Caco-2 (cell line): ENCODE measurements at places on chromosomes 4 and X. TPM values are rescaled to one million over a fixed set of nuclear protein-coding genes. Genes with fewer than 3 reads are reported as not detected.

DNA sequence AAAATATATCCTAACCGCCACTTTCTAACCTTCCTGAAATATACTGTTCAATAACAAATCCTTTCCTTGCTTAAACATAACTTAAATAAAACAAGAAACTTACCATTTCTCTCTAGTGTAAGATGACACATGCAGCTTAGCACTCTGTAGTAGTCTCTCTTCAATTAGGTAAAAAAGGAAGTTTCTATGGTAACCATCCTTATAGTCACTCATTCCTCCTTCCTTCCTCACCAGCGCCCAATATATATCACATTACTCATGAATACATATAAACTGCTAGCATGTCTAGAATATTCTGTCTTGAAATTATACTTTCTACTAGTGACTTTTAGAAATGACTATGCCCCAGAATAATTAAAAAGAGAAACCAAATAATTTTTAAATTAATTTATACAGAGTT is 112.2 kb downstream of the SNCA start:
- DNase-seq: no peak

DNA sequence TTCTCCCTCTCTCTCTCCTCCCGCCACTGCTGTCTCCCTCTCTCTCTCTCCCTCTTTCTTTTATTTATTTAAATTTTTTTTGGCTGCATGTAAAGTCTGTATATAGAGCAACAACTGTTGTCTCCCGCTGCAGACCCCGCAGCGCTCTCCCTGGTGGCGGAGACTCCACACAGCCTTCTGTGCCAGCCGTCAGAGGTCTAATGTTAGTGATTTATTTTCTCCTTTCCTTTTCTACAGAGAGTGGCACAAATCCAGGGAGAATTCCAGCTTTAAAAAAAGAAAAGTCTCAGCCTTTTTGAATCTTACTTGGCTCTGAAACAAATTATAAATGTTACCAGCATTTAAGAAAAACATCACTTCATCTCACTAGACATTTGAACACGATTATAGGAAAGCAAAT is 106.2 kb downstream of the FAM9B start:
- no peak for DNase-seq

DNA sequence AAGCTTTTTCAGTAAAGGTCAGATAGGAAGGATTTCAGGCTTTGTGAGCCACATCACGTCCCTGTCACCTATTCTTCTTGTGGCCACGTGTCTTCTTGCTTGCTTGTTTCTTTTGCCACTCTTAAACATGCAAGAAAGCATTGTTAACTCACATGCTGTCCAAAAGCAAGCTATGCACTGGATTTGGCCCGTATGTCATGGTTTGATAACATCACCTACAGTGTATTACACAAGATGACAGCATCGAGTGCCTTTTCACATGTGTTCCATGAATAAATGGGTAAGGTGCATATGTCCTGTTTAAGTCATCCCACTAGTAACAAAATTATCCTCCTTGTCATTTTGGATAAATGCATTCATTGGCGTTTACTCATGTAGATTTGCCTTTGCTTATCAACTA is 468.0 kb upstream of the FAT1 start:
- DNase-seq: no peak

GRCh38 chr4:4921077-4921476 is 61.6 kb downstream of the MSX1 start:
- no peak for DNase-seq

- no peak for DNase-seq
These were observed 15.3 kb upstream of the SMIM10 start for GRCh38 chrX:134975516-134975915.

DNA sequence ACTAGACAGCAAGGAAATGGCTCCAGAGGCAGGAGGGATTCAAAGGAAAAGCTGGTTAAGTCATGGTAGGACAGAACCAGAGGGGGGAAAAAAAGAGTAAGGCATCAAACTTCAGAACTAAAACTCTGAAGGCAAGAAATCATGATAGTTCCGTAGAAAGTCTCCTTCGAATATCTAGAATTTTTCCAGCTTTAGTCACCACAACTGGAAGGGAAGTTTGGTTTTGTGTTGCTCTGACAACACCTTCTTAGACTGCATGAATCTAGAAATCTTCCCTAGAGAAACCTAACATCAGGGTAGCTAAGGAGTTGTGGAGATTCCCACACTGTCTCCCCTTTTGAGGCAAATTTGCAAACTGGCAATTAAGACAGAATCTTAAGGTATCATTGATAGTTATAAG is 33.7 kb downstream of the AMMECR1 start:
- DNase-seq: no peak

DNA sequence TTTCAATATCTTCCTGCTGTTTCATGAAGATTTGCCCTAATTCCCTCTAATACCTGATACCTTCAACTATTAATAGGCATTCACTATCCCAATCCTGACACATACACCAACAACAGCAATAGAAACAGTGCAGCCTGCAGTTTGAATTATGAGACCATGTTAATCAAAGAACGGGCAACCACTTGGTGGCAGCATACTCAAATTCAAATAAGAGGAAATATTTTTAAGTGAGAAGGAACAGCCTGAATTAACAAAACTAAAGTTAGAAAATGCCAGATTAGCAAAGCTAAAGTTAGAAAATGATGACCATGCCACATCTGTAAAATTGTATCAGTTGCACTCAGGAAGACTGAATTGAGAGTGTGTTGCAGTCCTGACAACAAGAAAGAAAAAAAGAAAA is 204.9 kb downstream of the SMARCA1 start:
- peak; percentile 13 for DNase-seq

DNA sequence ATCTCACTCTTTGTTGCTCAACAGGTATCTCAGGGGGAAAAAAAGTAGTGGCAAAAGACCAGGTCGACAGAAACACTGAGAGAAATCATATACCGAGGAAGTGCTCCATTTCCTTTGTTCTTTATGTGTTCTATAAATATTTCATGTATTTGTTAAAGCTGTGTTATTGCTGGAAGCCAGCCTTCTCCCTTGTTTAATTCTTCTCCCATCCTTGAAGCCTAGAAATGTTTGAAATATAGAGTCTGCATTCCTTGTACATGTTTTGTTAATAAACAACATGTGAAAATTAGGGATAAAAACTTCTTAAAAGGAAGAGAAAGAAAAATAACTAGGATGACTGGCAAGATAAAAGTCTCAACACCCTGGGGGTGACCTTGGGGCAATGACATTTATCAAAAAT is 186.2 kb downstream of the ANKRD50 start:
- no peak for DNase-seq

GRCh38 chr4:29082684-29083083 is 1637.5 kb upstream of the PCDH7 start:
- no peak for DNase-seq

GRCh38 chr4:21952549-21952948 is 4.0 kb upstream of the KCNIP4 start:
- no peak for DNase-seq

DNA sequence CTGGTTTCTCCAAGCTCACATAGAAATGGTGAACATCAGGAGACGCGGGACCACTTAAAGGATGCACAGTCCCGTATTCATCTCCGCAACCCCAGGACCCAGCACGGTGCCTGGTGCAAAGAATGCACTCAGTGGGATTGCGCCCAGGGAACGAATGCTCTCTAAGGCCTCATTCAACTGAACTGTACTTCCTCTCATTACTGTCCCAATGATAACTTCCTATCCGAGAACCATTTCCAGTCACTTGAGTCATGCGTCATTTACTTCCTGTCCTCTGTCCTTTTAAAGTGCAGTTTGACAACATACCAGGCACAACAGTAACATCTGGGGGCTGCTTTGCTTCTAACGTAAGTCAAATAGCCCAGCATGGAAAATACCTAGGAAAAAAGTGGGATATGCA is 75.7 kb downstream of the RBM47 start:
- no peak for DNase-seq

DNA sequence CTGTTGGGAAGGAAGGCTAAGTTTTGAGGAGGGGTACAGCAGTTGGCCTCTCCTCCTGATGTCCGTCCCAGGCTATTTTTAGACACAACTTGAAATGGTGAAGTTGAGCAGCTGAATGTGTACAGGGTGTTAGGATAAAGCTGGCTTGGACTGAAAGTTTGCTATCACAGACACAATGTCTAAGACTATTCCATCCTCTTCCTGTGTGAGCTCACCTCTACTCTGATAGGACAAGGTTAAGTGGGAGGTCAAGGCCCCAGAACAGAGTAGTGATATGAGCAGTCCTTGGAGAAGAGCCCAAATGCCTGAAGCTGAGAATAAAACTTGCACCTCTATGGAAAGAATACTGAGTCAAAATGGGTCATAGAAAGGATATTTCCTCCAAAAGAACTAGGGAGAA is 4.1 kb downstream of the ATP1B4 start:
- DNase-seq: no peak

- no peak for DNase-seq
These were observed 10.9 kb upstream of the PCDH18 start for GRCh38 chr4:137543198-137543597.

GRCh38 chr4:48073567-48074103 is 57.1 kb downstream of the NIPAL1 start:
- DNase-seq: no peak

- no peak for DNase-seq
These were observed 79.7 kb upstream of the VEGFC start for GRCh38 chr4:176872461-176872860.

- no peak for DNase-seq
These were observed 67.0 kb downstream of the TMEM156 start for GRCh38 chr4:38964942-38965775.

DNA sequence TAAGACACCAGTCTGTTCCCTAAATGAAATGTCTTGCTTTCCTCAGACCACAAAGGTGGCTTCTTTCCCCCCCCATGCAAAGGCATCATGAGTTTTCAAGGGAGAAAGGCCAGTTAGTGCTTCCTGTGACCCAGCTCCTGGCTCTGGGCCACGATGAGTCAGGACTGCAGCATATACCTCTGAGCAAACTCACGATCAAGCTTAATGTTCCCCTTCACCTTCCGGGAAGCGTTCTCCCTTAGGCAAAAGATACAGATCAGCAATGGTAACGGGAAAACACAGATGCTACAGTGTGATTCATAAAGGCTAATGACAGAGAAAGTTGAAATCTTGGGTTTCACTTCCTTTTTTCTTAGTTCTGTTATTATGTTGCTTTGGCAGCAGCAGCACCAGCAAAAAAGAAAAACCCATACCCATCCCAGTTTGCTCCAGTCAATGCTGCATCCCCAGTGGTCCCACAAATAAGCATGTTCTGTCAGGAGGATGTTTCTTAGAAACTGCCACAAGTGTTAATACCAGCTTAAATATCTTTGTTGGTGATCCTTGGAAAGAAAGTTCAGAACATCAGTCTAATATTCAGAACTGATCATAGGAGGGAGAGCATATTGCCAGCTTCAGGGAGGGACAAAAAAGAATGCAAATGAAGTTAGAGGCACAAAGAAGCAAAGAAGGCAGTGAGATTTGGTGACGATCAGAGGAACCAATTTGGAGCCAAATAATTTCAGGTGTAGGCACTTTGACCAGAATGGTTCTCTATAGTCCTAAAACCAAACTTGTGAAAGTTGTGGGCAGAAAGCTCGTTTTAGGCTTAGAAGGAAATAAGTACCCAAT is 41.2 kb downstream of the LONRF3 start:
- DNase-seq: no peak

GRCh38 chrX:16671005-16671404 is 21.0 kb downstream of the S100G start:
- peak; percentile 19 for DNase-seq

- DNase-seq: no peak
These were observed 56.7 kb downstream of the IGFBP7 start for GRCh38 chr4:57053508-57053907.

- DNase-seq: no peak
These were observed 216.2 kb downstream of the HS6ST2 start for GRCh38 chrX:132742246-132742645.

- DNase-seq: no peak
These were observed 143.3 kb downstream of the BANK1 start for GRCh38 chr4:101933855-101934254.

GRCh38 chrX:8204169-8204935 is 33.3 kb upstream of the VCX2 start:
- no peak for DNase-seq

NEUROG2 gene
- total RNA-seq: not detected in 2 replicates

RAB33A gene
- 0.35 TPM in 1 of 2 replicates, not detected in the other for total RNA-seq

GLRA2 gene
- not detected in 2 replicates for total RNA-seq

SPANXC gene
- not detected in 2 replicates for total RNA-seq

SSX4B gene
- not detected in 2 replicates for total RNA-seq

SLC35A2 gene
- 58.8 and 61.4 TPM in 2 replicates for total RNA-seq

PHKA1 gene
- 3.8 and 5.1 TPM in 2 replicates for total RNA-seq

TRIM61 gene
- total RNA-seq: not detected in 2 replicates

BMP3 gene
- total RNA-seq: not detected in 2 replicates

MAPK10 gene
- total RNA-seq: 0.28 and 0.79 TPM in 2 replicates

BMX gene
- total RNA-seq: not detected in 2 replicates

CCNB3 gene
- total RNA-seq: 0.82 and 2.1 TPM in 2 replicates

SPIN2A gene
- total RNA-seq: 0.91 and 1.6 TPM in 2 replicates
